ENCODE measurements at places on chromosomes 3 and 15. TPM values are rescaled to one million over a fixed set of nuclear protein-coding genes. Genes with fewer than 3 reads are reported as not detected.

DNA sequence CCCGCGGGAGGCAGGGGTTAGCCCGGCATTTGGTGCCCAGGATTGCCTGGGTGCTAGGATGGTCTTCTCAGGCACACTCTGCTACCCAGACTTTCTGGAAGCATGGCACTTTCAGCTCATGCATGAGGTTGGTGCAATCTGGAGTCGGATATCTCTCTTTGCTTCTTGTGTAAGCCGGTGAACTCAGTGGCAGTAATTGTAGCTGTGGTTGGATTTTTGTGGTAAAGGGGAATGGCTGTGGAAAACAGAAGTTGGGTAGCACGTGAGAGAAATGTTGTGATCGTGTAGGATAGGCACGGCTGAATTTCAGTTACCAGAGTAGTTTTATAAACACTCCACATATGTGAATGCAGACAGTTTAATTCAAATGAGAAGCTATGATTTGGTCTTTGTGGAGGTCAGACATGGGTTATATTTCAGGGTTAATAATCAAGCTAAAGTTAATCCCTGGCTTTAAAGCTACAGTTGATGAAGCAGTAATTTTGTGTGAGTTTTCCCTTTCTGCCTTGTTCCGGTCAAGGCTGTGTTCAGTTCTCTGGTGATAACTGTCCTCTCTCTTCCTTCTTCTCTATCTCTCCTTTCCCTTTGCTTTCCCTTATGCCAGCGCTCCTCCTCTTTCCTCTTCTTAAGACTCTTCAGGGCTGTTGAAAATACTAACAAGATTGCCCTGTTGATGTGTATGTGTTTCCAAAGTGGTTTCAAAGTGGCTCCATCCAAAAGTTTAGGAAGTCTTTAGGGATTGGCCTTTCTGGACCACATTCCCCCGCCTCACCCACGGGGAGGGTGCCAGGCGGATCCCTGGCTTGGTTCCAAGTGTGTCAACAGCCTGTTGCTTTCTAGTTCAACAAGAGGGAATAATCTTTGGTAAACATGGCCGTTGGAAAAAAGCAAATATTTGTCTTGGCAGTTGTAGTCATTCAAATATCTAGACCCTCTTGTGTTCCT, 404.6 kb upstream of the C2CD4B start:
- DNase-seq, result no peak

DNA sequence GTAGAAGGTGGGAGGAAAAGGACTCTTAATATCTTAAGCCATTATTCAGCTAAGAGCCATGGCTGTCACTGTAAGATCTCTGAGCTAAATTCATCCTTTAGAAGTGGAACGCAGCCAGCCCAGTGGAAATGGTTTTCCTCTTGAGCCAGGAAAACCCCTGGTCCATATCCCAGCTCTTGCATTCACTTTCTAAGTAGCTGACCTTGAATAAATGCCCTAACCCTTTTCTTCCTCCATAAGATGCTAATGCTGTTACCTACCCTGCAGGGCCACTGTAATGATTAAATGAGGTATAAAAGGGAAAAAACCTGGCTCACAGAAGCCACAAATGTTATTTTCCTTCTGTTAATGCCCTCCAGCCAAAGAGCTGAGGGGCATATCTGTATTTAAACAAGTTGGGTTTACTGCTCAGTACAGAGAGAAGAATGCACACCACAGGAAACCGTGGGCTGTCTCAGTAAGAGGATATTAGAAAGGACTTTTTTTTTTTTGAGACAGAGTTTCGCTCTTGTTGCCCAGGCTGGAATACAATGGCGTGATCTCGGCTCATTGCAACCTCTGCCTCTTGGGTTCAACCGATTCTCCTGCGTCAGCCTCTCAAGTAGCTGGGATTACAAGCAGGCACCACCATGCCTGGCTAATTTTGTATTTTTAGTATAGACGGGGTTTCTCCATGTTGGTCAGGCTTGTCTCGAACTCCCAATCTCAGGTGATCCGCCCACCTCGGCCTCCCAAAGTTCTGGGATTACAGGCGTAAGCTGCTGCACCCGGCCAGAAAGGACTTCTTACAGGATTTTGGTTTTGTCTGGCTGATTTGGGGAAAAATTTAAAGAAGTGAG, 6.8 kb downstream of the UBL7 start:
- no peak for DNase-seq

DNA sequence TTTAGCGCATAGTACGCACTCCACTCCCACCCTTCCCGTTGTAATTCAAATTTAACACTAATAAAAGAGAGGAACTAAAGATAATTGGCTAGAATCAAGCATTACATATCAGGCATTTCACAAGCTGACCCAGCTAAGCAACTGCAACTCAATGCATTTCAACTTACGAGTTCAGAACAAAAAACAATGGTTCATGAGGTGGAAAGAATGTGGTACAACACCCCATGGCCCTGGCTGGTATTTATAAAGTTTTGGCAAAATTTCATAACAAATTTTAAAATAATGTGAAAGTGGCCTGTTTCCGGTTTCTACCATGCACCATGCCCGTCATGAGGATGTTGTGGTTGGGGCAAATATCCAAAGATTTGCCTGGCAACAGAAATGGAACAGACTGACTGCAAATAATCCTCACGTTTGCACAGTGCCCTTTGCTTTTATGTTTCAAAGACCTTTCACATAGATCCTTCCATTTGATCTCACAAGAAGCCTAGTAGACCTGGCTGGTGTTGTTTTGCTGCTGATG, 455.3 kb upstream of the NR2F2 start:
- no peak for DNase-seq

DNA sequence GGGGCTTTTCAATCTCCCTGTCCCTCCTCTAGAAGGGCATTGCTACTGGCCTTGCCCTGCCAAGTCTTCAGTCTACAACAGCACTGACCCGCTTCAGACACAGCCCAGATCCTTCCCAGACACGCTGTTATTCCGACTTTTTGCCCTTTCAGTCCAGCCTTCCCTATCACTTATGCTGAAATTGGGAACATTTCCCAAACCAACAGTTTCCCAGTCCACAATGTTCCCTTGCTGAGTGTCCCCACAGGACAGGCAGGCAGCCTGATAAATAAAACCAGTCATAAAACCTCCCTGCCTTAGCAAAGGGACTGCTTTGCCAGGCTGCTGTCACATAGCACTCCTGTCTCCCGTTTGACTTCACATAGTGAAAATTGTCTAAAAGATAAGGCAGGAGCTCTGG, 43.5 kb downstream of the GOLGA6L2 start:
- no peak for DNase-seq

- no peak for DNase-seq
Measured at GRCh38 chr3:159817126-159817525, 171.5 kb upstream of the IL12A start.

- DNase-seq, result no peak
Measured at GRCh38 chr3:152860736-152861135, 25.8 kb downstream of the P2RY1 start.

GRCh38 chr3:50089609-50089945, 858 bp downstream of the RBM5 start:
- no peak for DNase-seq

DNA sequence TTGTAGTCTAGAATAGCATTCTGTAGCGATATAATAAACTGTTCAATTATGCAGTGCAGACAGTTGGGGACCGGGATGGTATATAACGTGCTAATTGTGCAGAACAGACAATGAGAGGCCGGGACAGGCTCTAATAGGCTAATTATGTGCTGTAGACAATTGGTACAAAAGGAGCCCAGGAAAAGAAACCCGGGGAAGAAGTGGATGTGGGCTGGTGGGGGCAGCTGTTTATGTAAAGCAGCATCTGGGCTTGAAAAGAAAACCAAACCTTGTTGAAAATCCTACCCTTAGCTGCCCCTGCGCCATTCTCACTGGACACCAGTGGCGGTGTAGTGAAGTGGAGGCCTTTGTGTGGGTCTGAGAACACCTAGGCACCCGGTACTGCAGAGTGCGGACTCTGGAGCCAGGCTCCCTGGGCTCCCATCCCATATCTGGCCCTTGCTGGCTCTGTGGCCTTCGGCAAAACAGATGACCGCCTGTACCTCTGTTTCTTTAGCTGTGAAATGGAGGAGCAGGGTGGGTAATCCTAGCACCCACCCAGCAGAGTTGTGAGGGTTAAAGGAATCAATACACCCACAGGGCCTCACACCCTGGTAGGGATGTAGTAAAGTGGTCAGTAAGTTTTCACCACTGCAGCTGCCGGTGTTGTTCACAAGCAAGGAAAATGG, 51.5 kb downstream of the CMTM6 start:
- DNase-seq, result no peak

DNA sequence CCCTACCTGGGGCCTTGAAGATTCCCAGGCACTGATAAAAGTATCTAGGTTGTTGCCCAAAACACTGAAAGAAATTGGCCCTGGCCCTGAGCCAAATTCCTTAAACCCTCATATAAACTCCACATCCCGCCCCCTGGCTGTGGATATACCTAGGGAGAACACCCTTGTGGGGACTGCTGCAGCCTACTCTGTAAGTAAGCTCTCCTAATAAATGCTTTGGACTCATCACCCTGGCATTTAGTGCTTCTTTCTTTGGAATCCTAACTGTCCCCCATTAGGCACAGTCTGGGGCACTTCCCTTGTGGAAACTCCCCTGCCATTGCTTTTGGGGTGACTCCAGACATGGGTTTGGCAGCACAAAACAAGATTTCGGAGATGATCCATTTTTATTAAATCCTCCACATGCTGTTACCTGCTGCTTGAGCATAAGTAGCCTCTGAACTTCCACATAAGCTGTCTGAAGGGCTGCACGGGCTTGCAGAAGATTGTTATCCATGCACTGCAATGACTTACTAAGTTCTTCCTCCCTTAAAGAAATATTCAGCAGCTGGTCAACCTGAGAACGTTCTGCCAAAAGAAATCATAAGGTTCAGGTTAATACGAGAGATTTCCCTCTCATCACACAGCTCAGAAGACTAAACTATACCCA, 46.4 kb downstream of the ZNF106 start:
- DNase-seq, result no peak

DNA sequence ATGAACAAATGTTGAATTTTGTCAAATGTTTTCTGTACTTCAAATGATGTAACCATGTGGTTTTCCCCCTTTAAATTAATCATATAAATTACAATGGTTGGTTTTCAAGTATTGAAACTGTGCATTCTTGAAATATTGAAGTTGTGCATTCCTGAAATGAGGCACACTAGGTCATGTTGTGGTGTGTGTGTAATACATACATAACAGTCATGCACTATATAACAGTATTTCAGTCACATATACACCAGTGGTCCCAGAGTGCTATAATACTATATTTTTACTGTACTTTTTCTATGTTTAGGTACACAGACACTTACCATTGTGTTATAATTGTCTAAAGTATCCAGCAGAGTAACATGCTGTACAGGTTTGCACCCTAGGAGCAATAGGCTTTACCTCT, 11.0 kb upstream of the IQCF5 start:
- DNase-seq, result no peak

DNA sequence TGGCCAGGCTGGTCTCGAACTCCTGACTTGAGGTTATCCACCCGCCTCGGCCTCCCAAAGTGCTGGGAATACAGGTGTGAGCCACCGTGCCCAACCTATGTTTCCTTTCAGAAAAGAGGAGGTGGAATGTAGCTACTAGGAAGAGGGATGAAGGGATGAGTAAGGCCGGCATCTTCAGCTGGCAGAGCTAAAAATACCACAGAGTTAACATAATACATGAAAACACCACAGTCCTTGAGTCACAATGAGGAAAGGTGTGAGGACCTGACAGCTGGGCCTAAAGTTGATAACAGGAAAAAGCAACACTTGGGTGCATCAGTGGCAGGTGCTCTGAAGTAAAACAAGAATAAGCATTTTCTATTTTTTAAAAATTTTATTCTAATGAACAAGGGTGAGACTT, 392.2 kb downstream of the DIPK2A start:
- no peak for DNase-seq

GRCh38 chr3:122189357-122189756, 5.9 kb downstream of the CASR start:
- DNase-seq, result no peak

- DNase-seq, result no peak
Measured at GRCh38 chr3:97970956-97971620, 1.1 kb downstream of the RIOX2 start.

- DNase-seq, result no peak
Measured at GRCh38 chr3:38163117-38163840, 2.1 kb upstream of the OXSR1 start.

DNA sequence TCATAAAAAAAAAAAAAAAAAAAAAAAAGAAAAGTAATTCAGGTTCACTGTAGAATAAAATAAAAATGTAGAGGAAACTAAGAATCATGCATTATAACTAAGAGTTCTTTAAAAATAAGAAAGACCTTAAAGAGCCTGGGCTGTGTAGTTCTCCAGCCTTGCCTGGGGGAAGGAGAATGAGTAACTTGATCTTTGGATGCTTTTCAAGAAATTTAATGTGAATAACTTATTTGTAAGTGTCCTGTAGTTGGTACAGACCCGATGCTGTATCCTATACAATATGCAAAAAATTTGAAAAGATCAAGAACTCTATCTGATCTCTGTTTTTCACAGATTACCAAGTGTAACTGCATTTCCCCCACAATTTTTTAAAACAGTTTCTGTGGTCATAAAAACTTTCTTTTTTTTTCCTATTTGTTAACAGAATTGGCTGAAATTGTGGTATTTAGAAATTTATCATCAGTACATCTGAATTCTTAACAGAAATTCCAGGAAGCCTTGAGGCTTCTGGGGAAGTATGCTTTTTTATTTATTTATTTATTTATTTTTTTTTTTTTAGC, 195.3 kb downstream of the THRB start:
- no peak for DNase-seq

DNA sequence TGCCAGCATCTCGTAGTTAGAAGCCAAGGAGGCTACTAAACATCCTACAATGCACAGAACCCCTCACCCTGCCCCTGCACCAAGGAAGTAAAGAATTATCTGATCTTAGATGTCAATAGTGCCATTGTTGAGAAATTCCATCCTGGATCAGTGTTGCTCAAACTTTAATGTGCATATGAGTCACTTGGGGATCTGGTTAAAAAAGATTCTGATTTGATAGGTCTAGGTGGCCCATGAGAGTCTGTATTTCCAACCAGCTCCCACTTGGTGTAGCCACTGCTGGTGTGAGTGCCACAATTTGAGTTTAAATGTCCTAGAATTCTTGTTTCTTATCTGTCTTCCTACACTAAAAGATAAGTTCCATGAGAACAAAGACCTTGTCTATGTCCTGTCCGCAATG, 43.7 kb downstream of the TMEM45A start:
- no peak for DNase-seq

GRCh38 chr3:31848911-31849310, 132.2 kb downstream of the OSBPL10 start:
- no peak for DNase-seq

- no peak for DNase-seq
Measured at GRCh38 chr15:73921254-73921925, 4.9 kb upstream of the LOXL1 start.

- DNase-seq, result no peak
Measured at GRCh38 chr3:178669758-178670157, 133.5 kb downstream of the KCNMB2 start.

- no peak for DNase-seq
Measured at GRCh38 chr3:197975311-197975710, 15.3 kb downstream of the LMLN start.

GRCh38 chr3:142853270-142854168, 35.4 kb downstream of the PCOLCE2 start:
- DNase-seq, result no peak

GRCh38 chr3:176785171-176785570, 412.1 kb downstream of the TBL1XR1 start:
- no peak for DNase-seq

Gene PSTPIP1
- 0.63 TPM for total RNA-seq

Gene PSMA4
- 348 TPM for total RNA-seq

Gene CCDC39
- 0.34 TPM for total RNA-seq

Gene FBXO40
- total RNA-seq, result 0.06 TPM

Gene TMEM115
- 25.4 TPM for total RNA-seq

Gene TERC
- total RNA-seq, result 14.0 TPM

Gene HOMER2
- total RNA-seq, result 26.2 TPM

Gene ADAMTS17
- total RNA-seq, result 1.9 TPM

Gene PPP1R14D
- not detected for total RNA-seq

Gene C3orf70
- 1.8 TPM for total RNA-seq

Gene CD80
- not detected for total RNA-seq
